ENCODE measurements at places on chromosomes 13 and 19.

DNA sequence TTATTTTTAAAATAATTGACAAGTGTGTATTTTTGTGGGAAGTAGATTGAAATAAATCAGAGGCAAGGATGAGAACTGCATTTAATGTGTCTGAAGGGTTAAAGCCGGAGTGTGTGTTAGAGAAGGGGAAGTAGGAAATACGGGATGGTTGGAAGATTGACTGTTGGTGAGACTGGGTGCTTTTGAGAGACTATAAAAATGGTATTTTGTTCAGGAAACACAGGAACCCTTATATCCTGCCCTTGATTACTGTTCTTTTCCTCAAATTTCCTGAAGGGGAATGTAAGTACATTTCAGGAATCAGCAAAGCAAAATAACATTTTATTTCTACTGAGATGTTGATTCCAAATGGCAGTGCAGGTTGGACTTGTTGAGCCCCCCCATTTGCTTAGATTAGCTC is 15.1 kb downstream of the IFT88 start:
- no peak for DNase-seq

GRCh38 chr13:109163037-109163379 is 533.6 kb downstream of the MYO16 start:
- DNase-seq: no peak

DNA sequence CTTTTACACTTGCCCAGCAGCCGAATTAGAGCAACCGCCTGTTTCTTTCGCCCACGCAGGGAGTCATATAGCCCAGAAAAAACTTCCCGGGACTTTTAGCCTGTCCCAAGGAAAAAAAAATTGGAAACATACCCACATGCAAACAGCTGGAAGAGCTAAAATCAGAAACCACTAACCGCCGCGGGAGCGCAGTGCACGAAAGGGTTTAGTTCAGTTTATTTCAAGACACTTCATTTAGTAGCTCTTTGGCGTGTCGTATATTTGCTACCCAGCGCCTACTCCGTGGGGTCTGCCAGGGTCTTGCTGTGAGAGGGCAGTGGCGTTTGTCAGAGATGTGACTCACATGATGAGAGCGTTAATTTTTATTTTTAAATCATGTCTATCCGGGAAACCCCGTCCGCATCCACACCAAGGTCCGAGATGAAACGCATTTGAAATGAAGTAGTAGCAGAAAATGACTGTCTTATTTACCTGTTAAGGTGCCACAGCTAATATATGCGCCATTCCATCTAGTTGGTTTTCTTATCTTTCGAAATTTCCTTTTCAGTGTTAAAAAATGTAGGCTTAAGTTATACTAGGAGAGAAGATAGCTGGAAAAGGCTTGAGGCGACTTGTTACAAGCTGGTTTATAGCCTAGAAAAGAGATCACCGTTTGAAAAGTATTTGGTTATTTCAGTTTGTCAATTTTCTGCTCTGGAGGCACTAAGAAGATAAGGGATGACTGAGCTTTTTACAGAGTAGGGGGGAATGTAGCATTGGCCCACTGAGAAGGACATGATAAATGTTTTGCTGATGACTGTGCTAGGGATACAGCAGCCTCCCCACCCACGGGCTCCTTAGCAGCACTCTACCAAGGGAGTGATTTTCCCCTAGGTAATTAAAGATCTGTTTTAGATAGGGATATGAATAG is 1.7 kb downstream of the KLF5 start:
- no peak for DNase-seq

- no peak for DNase-seq
These were observed 360.4 kb downstream of the ENOX1 start for GRCh38 chr13:43426355-43426754.

DNA sequence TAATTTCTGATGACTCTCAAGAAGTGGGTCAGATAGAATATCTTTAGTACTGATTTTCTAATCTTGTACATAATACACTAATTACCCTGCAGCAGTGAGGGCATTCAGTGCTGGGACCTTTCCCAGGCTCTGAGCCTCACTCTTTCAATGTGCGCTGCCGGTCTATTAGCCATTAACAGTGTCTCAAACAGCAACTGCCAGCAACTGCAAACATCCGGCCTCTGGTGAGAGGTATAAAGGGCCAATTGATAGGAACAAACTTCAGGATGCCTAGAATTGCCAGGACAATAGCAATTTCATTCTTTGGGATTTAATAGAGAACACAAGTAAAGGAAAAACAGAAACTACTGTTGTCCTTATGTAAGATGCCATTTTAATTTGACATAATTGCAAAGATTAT is 604.4 kb upstream of the SPRY2 start:
- DNase-seq: no peak

GRCh38 chr13:74288361-74288911 is 154.2 kb upstream of the KLF12 start:
- DNase-seq: peak; percentile 30

DNA sequence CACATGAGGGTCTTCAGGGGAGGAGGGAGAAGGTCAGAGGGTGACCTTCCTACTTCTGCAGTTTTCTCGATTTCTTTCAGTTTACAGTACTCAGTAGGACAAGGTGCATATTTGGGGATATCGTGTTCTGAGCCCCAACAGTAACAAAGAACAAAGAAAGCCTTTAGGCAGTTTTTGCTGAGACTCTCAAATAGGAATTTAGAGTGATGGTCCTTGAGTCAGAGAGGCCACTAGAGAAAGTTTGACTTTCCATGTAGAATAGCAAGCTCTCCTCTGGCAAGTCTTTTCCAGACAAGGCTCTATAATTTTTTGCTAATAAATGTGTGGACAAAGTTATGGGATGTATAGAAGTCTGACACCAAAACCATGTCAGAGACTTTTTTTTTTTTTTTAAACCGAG is 194.6 kb downstream of the TM9SF2 start:
- DNase-seq: no peak

GRCh38 chr13:74048756-74049155 is 85.4 kb downstream of the KLF12 start:
- DNase-seq: no peak

- DNase-seq: no peak
These were observed 761.5 kb downstream of the EFNB2 start for GRCh38 chr13:105773863-105774538.

DNA sequence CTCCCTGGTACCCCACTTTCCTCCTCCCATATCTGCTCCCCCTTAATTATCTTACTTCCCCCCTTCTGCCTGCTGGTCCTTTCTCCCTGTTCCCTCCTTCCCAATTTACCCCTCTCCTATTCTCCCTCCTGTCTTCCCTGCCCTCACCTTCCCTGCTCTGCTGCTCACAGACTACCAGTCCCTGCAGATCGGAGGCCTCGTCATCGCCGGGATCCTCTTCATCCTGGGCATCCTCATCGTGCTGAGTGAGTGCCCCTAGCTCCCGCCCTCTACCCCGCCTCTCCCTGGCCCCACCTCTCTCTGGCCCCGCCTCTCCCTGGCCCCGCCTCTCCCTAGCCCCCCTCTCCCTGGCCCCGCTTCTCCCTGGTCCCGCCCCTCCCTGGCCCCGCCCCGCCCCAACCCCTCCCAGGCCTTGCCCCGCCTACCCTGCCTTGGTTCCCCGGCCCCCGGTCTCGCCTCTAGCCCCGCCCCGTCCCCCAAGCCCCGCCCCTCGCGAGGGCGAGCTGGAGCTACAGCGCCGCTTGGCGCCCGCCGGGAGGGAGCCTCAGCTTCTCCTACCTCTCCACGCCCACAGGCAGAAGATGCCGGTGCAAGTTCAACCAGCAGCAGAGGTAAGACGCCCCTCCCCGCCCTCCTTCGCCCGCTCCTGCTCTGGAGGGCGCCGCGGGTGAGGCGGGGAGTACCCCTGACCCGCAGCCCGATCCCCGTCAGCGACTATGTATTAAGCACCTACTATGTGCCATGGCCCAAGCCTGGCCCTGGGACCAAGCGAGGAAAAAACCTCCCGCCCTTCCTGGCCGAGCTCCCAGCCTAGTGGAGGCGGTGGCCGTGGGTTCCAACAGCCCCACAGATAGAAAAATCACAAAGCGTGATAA is 1.9 kb upstream of the FXYD7 start:
- DNase-seq: peak; percentile 89

GRCh38 chr19:44731622-44732021 is 16.9 kb upstream of the BCL3 start:
- DNase-seq: no peak

GRCh38 chr19:29418201-29418600 is 107.6 kb upstream of the VSTM2B start:
- DNase-seq: no peak

GRCh38 chr13:41053384-41053826 is 7.9 kb upstream of the WBP4 start:
- DNase-seq: peak; percentile 56

DNA sequence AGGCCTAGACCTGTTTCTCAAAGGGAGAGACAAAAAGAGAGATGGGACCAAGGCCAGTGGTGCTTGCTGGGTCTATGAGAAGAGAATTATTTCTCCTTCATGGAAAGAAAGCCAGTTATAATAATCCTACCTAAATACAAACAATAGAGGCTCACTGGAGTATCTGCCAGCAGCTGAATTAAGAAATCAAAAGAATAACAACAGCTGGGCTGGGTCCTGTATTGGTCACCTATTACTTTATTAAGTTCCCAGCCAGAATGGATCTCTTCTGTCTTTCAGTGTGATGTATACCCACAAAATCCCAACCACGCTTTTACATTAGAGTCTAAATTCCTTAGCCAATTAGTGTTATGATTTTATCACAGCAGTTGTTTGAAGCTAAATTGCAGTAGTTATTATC is 297.8 kb upstream of the DACH1 start:
- no peak for DNase-seq

GRCh38 chr13:86878781-86879180 is 792.4 kb upstream of the SLITRK5 start:
- DNase-seq: no peak

DNA sequence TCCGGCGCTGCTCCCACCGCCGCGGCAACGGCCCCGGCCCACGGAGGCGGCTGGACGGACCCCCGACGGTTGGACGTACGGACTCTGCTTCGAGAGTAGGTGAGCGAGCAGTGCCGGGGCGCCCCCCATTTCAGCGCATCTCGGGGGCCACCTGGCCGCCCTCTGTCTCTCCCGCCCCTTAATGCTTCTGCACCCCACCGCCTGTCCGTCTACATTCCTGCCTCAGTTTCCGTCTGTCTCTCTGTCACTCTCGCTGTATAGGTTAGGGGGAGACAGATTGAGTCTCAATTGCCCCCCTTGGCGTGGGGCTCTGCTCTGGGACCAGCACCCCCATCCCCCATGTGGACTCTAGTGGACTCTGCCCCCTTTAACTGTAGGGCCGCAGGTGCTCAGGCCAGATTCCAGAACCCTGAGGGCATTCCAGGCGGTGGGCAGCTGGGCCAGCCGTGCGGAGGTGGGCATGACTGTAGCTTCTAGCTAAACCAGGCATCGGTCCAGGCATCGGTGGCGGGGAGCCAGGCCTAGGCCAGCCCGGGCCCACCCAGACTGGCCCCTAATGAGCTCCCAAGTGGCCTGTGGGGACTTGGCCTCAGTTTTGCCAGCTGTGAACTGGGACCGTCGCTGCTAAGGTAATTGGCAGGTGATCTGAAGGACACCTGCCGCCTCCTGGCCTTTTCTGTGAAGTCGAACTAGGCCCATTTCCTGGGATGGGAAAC is 373 bp downstream of the TNFAIP8L1 start:
- DNase-seq: no peak

DNA sequence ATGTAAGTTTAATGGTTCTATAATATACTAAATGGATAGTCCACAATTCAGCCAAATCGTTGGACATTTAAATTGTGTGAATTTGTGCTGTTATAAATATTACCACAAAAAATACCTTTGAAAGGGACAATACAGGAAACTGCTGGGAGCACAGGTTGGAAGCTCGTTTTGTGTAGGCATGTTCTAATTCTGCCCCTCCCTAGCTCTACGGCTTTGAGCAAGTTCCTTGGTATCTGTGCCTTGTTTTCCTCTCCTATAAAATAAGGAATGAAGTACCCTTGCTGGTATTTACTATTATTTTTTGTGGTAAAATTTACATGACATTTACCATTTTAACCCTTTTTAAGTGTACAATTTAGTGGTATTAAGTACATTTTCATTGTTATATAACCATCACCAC is 102.6 kb upstream of the SLC7A1 start:
- no peak for DNase-seq

DNA sequence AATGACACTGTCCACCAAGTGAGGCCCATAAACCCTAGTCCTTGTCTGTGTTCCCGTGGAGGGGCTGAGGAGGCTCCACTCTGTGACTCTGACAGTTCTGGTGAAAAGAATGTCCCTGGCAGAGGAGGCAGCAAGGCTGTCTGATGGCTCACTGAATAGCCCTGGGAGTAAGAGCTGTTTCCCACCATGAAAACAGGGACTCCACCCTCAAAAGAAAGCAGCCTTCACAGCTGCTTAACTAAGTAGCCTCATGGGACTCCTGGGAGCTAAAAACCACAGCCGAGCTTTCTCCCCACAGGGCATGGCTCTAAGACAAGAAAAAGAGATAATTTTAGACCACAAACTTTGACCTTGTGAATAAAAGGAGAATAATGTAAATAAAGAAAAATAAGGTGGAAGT is 135.1 kb upstream of the FRY start:
- no peak for DNase-seq

DNA sequence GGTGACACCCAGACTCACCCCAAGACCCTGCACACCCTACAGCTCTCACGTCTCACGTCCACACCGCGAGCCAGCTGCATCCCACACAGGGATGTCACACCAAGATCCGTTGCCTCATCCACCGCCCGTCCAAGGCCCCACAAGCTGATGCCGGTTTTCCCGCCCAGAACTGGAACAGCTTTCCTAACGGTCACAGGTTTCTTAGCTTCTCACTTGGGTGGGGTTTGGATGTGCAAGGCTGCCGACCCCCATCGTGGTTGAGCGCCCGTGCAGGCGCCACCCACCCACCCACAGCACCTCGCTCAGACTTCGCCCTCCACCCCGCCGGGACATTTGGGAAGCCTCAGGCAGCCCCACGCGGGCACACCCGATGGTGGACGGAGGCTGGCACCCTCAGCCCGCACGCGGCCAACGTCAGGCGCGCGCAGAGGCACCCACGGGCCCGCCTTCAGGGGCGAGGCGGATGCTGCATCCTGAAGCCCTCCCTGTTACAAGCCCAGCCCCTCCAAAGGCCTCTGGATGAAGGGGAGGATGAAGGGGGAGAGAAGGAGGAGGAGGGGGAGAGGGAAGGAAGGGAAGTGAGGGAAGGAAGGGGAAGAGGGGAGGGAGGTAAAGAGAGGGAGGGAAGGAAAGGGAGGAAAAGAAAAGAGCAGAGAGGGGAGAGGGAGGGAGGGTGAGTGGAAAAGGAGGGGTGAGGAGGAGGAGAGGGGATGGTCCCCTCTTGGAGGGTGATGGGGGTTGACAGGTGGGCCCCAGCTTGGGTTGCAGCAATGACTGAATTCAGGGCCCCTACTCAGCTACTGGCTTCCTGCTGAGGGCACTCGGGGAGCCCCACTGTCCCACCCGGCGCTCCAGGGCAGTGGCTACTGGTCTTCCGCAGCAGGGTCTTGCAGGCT is 12.8 kb downstream of the ONECUT3 start:
- no peak for DNase-seq

DNA sequence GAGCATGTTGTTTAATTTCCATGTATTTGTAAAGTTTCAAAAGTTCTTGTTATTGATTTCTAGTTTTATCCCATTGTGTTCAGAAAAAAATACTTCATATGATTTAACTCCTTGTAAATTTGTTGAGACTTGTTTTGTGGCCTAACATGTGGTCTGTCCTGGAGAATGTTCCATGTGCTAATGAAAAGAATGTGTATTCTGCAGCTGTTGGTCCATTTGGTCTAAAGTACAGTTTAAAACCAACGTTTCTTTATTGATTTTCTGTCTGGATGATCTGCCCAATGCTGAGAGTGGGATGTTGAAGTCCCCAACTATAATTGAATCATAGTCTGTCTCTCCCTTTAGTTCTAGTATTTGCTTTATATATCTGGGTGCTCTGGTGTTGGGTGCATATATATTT is 34.9 kb upstream of the TPP2 start:
- DNase-seq: no peak
